K562 (cell line): ENCODE measurements at places on chromosomes 6 and 20. TPM values are rescaled to one million over a fixed set of nuclear protein-coding genes. Genes with fewer than 3 reads are reported as not detected.

CDYL gene
- 42.3 and 44.8 TPM in 2 replicates for total RNA-seq

GPR6 gene
- not detected in 2 replicates for total RNA-seq

EPPIN gene
- total RNA-seq = not detected in 2 replicates

TSPO2 gene
- total RNA-seq = not detected in 2 replicates

TMC2 gene
- total RNA-seq = not detected in 2 replicates

CRISP2 gene
- total RNA-seq = not detected in 2 replicates

PCK1 gene
- 0.54 and 0.73 TPM in 2 replicates for total RNA-seq

CRNKL1 gene
- 9.8 and 11.3 TPM in 2 replicates for total RNA-seq

SLC35F1 gene
- total RNA-seq = not detected in 2 replicates

ZNF391 gene
- 5.7 and 5.8 TPM in 2 replicates for total RNA-seq

SPATS1 gene
- total RNA-seq = not detected in 2 replicates

MYT1 gene
- total RNA-seq = 0.02 TPM in 1 of 2 replicates, not detected in the other

FAM83C gene
- total RNA-seq = not detected in 2 replicates

RIPPLY2 gene
- not detected in 2 replicates for total RNA-seq

ACTL10 gene
- total RNA-seq = 0.11 TPM in 1 of 2 replicates, not detected in the other

TP53TG5 gene
- 0.20 TPM in 1 of 2 replicates, not detected in the other for total RNA-seq

HLA-DRA gene
- total RNA-seq = 1.8 and 2.4 TPM in 2 replicates

KIFC1 gene
- 79.2 and 85.6 TPM in 2 replicates for total RNA-seq

MLN gene
- not detected in 2 replicates for total RNA-seq

ELOVL2 gene
- total RNA-seq = 0.29 and 0.31 TPM in 2 replicates

WFDC5 gene
- not detected in 2 replicates for total RNA-seq

IBTK gene
- 22.2 and 22.9 TPM in 2 replicates for total RNA-seq

FANCE gene
- 23.7 and 26.1 TPM in 2 replicates for total RNA-seq

KCNS1 gene
- total RNA-seq = not detected in 2 replicates

MAFB gene
- total RNA-seq = 0.04 and 0.09 TPM in 2 replicates

SLC26A8 gene
- total RNA-seq = not detected in 2 replicates

WASF1 gene
- 12.6 and 13.0 TPM in 2 replicates for total RNA-seq

DYNLT1 gene
- 98.5 and 103 TPM in 2 replicates for total RNA-seq

ADTRP gene
- 11.7 and 12.3 TPM in 2 replicates for total RNA-seq

BTNL2 gene
- total RNA-seq = not detected in 2 replicates

SLC17A1 gene
- not detected in 2 replicates for total RNA-seq

SLPI gene
- total RNA-seq = 0.67 and 0.78 TPM in 2 replicates

FKBP1C gene
- 0.29 TPM in 1 of 2 replicates, not detected in the other for total RNA-seq

SPDEF gene
- 0.11 and 0.16 TPM in 2 replicates for total RNA-seq

IFNGR1 gene
- total RNA-seq = 16.8 and 17.7 TPM in 2 replicates

SLC17A3 gene
- not detected in 2 replicates for total RNA-seq

DYNLT2 gene
- total RNA-seq = 3.7 and 4.6 TPM in 2 replicates

PRND gene
- not detected in 2 replicates for total RNA-seq

IDH3B gene
- 148 and 157 TPM in 2 replicates for total RNA-seq

PSORS1C2 gene
- not detected in 2 replicates for total RNA-seq

DEFB119 gene
- total RNA-seq = not detected in 2 replicates

TMEM200A gene
- total RNA-seq = 0.04 and 0.07 TPM in 2 replicates

ID4 gene
- total RNA-seq = 0.07 TPM in 1 of 2 replicates, not detected in the other

OSER1 gene
- 19.0 and 20.4 TPM in 2 replicates for total RNA-seq

RXRB gene
- 30.3 and 33.9 TPM in 2 replicates for total RNA-seq

FNDC1 gene
- not detected in 2 replicates for total RNA-seq

FAM209B gene
- not detected in 2 replicates for total RNA-seq

GNMT gene
- total RNA-seq = 0.18 and 0.29 TPM in 2 replicates

IP6K3 gene
- total RNA-seq = not detected in 2 replicates

PROCR gene
- total RNA-seq = 4.1 and 4.5 TPM in 2 replicates

C20orf204 gene
- 0.67 and 1.1 TPM in 2 replicates for total RNA-seq

TUBB2B gene
- total RNA-seq = 5.1 and 5.8 TPM in 2 replicates
